ENCODE measurements at places on chromosomes 7 and 10.

DNA sequence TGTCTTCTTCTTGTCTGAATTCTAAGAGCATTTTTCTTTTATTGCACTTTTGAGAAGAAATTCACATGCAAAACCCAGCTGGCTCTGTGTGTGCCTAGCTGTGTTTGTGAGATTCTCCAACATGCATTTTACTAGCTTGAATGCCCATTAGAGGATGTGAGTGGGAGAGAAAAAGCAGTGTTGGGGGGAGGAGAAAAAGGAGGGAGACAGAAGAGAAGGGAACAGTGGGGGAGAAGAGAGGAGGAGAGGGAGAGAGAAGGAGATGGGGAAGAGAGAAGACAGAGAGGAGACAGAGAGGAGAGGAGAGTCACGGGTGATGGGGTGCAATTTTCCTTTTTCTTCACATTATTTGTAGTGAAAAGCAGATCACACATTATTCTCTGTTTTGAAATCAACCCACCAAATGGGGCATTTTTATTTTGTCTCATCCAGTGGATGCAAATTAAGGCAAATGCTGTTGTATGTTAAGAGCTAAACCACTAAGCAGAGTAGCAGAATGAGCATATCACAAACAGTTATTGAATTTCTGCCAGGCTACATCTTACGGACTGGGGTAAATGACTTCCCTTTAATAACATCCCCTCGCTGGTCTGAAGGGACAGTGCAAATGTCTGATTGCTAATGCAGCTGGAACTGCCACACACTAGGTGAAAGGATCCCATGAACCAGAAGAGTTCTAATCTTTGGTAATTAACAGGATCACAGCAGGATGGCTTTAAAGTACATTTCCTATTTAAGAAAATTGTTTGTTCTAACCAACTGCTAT is 849 bp downstream of the LRRN3 start:
- no peak for DNase-seq

DNA sequence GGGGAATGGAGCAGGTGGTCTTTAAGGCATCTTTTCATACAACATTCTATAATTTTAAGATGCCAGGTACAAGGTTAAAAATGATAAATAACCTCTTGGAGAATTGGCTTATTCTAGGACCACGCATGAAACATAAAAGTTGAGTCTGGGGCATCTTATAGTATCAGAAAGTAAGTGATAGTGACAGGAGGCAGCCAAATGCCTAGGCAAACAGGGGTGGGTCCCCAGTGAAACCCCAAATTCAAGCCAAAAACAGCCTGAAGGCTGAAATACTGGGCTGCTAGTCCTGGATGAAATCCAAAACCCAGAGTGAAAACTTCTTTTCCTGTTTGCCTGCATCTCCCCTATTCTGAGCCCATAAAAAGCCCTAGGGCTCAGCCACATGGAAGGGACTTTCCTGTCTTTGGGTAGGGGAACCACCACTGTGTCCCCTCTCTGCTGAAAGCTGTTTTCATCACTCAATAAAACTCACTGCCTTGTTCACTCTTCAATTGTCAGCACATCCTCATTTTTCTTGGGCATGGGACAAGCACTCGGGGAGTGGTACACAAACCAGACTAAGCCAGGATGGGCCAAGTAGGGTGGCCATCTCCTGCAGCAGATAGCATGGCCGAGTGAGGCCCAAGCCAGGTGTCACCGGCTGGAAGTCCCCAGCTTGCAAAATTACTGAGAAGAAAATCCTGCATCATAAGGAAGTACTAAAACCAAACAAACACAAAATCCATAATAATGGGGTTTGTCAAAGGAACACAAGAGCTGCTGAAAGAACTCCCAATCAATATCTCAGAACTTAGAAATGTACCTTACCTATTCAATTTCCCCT is 241.6 kb upstream of the GALNT17 start:
- DNase-seq: no peak

- no peak for DNase-seq
These were observed 217.3 kb downstream of the SNX10 start for GRCh38 chr7:26508917-26509316.

DNA sequence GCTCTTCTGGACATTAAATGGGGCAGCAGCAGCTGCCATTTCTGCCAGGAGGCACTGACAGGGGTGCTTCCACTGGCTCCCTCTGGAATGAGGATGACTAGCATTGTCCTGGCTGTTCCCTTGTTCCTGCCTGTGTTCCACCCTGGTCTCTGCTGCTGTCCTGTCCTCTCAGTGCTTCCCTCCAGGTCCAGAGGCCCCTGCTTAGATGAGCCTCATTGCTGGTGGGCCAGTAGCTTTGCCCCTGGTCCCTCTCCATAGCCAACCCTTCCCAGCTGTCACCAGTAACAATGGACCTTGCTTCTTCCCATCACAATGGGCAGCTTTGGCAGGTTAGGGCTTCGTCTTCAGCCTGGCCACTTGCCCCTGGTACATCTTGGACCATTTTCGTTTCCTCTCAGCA is 561.1 kb downstream of the TCERG1L start:
- DNase-seq: no peak

- no peak for DNase-seq
These were observed 10.8 kb upstream of the C10orf53 start for GRCh38 chr10:49668684-49669083.

DNA sequence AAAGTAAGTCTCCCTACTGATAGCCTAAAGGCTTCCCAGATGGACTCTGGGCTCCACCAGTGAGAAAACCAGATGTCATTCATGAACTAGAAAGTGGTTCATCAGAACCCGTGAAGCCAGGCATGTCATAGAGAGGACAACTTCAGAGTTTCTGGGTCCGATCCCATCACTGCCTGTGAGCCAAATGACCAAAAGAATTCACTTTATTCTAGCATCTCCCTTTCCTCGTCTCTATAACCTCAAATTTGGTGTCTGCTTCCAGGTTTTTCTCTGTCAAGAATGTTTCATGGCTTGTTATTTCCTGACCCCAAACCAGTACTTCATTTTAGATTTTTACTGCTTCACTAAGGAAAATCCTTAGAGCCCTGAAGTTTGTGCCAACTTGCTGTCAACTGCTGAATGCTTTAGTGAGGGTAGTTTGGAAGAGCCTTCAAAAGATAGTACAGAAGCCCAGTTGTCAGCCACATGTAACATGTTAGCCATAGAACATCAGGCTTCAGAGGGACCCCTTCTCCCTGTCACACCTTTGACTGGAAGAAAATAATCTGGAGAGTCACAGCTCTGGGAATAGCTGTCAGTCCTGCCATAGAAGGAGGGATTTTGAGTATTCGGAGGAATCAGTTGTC is 34.0 kb downstream of the ITGB8 start:
- no peak for DNase-seq

- no peak for DNase-seq
These were observed 74.4 kb upstream of the PAX2 start for GRCh38 chr10:100670828-100671479.

DNA sequence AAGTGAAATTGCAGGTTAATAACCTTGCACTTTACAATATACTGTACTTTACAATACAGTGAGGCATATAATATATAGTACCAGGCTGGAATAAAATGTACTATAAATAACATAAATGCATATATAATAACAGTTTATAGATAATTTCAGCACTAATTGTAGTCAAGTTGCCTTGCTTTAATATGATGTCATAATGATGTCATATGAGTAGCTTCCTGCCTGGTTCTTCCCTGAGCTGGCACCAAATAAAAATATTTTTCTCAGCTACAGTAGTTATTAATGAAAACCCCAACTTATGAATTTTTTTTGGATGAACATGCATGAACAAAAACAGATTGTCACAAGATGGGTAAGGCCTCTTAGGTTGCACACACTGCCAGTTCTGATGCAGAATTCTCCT is 816.7 kb downstream of the XPNPEP1 start:
- no peak for DNase-seq

GRCh38 chr7:5481241-5482019 is 57.8 kb upstream of the TNRC18 start:
- DNase-seq: no peak

DNA sequence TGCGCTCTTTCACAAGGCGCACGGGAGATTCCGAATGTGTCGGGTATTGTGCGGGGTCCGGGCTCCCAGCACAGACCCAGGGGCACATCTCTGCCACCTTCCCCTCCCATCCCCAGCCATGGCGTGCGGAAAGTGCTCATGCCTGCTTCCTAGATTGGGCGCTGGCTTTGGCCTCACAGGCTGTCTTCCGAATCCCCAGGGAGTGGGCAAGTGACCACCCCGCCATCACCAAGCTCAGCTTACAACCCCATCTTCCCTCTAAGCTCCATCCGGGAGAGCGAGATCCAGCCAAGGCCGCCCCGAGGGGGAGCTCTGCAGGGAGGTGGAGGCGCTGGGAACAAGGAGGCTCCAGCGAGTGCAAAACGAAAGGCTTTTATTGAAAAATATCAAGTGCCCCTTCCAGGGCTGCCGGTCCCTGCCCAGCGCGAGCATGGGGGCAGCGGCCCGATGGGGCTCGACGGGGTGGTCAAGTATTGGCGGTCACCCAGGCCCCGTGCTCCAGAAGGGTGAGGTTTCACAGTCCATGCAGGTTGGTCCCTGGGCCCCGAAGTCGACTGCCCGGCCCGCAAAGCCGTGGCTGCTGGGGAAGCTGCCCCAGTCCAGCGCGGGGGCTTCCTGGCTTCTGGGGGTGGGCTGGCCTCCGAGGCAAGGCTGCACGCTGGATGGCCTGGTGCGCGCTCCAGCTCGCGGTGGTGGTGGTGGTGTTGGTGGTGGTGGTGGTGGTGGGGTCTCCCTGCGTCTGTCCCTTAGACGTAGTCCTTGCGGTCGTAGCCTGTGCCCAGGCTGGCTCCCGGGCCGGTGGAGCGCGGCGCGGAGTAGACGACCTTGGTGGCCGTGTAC is 1.2 kb downstream of the CLDN3 start:
- DNase-seq: no peak
